Thyroid gland (tissue), 4 donors: ENCODE measurements at places on chromosomes 4 and X.
A peak's percentile ranks its signal among the peaks of the same experiment; 100 is the strongest.

DNA sequence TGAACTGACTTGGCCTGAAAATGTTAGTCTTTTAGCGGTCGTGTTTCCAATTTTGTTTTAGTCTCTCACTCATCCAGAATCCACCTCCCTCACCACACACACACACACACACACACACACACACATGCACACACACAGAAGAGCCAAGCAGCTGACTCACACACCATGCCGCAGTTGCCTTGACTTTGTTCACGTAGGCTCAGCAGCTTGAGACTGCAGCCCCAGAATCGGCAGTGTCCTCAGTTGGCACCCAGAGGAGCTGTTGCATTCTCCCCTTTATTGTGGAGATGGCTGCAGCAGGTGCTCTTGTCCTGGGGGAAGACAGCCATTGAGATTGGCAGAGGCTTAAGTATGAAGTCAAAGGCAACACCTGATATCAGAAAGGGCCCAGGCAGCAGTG, 20.9 kb upstream of the XPNPEP2 start:
- no peaks in the 10 kb centered on the region for H3K4me1 ChIP-seq
- no peak for DNase-seq
- H3K27ac ChIP-seq, result no peak overlapping the region
- H3K4me3 ChIP-seq, result no peak overlapping the region
- H3K27me3 ChIP-seq, result no peaks in the 10 kb centered on the region

- no peak overlapping the region for H3K4me3 ChIP-seq
- H3K36me3 ChIP-seq, result no peaks in the 10 kb centered on the region
- H3K27ac ChIP-seq, result no peak overlapping the region
- peaks cover 46% of the 10 kb centered on the region for H3K4me1 ChIP-seq
Measured at GRCh38 chr4:38009421-38009820, 49.2 kb downstream of the PTTG2 start.

GRCh38 chr4:183376381-183376780, 54.2 kb upstream of the CLDN24 start:
- H3K4me1 ChIP-seq, result no peaks in the 10 kb centered on the region
- DNase-seq, result no peak
- H3K4me3 ChIP-seq, result no peak overlapping the region
- no peaks in the 10 kb centered on the region for H3K27me3 ChIP-seq
- H3K36me3 ChIP-seq, result no peaks in the 10 kb centered on the region
- no peak overlapping the region for H3K27ac ChIP-seq

DNA sequence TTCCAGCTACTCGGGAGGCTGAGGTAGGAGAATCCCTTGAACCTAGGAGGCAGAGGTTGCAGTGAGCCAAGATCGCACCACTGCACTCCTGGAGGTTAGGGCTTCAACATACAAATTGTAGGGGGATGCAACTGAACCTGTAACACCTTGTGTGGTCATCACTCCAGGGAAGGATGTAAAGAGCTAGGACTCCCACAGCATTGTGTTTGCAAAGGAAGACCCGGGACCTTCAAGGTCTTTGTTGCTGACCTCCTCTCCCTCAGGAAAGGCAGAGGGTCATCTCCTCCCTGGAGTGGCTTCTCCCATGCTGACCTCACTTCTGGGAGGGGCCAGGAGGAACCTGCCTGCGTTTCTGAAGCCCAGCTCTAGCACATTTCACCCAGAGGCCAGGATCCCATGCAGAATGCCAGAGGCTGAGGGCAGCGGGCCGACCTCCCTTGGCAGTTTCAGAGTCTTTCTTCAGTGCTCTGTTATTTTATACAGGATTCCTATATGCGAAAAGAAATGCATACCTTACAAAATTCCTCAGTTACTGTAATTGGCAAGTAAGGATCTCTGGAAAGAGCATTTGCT, 80.2 kb downstream of the HTRA3 start:
- H3K36me3 ChIP-seq, result no peaks in the 10 kb centered on the region
- H3K4me1 ChIP-seq, result peaks cover 48% of the 10 kb centered on the region
- H3K4me3 ChIP-seq, result no peak overlapping the region
- DNase-seq, result no peak
- H3K27me3 ChIP-seq, result no peaks in the 10 kb centered on the region

GRCh38 chrX:53247928-53248327, 22.9 kb upstream of the KDM5C start:
- H3K4me1 ChIP-seq, result no peaks in the 10 kb centered on the region
- no peaks in the 10 kb centered on the region for H3K27me3 ChIP-seq
- no peaks in the 10 kb centered on the region for H3K36me3 ChIP-seq
- H3K4me3 ChIP-seq, result no peak overlapping the region
- no peak for DNase-seq

DNA sequence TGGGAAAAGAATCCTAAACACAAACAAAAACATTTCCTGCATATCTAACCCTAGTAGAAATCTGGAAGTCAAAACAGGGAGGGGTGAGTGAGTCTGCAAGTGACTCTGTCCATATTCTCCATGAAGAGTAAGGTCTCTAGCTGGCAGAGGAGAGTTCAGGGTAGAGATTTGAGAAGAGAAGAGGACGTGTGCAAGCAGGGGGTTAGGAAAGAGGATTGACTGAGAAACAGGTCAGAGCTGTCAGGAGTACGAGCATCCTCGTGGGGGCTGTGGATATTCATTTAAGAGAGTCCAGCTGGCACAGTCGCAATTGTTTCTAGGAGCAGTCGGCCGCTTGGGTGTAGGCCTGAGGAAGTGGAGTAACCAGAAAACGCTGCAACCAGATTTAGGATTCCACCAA, 27.9 kb downstream of the PROM1 start:
- no peak overlapping the region for H3K27ac ChIP-seq
- no peak overlapping the region for H3K4me3 ChIP-seq
- H3K4me1 ChIP-seq, result no peaks in the 10 kb centered on the region
- no peak for DNase-seq
- no peaks in the 10 kb centered on the region for H3K27me3 ChIP-seq

- DNase-seq, result no peak
- no peaks in the 10 kb centered on the region for H3K27me3 ChIP-seq
- peaks cover 17% of the 10 kb centered on the region for H3K4me1 ChIP-seq
- no peak overlapping the region for H3K4me3 ChIP-seq
- no peaks in the 10 kb centered on the region for H3K36me3 ChIP-seq
Measured at GRCh38 chr4:159012381-159012780, 90.5 kb upstream of the RAPGEF2 start.

GRCh38 chrX:71618303-71618721, at the start of gene CXCR3:
TSS of gene CXCR3 (minus strand) at chrX:71618511. CDS start at chrX:71618449, 62 bp downstream.
- H3K4me3 ChIP-seq, result no peak within 1 kb of the TSS
- H3K36me3 ChIP-seq, result no peaks in the 10 kb centered on the region
- DNase-seq, result peak; percentile 89
- H3K27me3 ChIP-seq, result no peaks in the 10 kb centered on the region
- H3K27ac ChIP-seq, result no peak within 1 kb of the TSS

DNA sequence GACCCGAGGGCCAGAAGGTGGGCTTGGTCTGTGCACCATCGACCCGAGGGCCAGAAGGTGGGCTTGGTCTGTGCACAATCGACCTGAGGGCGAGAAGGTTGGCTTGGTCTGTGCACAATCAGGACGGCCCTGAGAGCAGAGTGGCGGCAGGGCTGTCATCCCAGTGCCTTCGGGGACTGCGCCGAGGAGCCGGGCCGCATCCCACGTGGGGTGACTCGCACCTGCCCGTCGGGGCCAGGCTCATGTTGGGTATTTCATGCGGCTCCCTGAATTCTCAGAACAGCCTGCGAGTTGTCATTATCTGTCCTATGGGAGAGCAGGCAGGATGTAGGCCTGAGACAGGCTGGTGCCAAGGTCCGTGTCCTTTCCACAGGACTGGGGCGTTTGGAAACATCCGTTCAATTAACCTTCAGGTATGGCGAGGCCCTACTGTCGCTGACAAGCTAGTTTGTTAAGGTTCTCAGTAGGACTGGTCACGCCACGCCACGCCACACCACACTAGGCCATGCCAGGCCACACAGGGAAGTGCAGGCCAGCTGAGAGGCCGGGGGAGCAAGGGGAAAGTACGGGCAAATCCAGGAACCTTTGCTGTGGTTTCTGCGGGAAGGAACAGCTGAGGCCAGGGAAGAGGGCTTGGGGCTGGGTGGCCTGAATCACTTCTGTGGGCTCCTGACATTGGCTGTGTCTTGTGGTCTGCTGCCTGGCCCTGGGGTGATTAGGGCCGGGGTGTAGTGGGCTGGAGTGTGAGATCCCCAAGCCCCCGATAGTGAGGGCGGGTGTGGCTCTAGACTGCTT, 182.9 kb downstream of the AFAP1 start:
- no peak for DNase-seq
- H3K4me1 ChIP-seq, result no peaks in the 10 kb centered on the region
- no peak overlapping the region for H3K27ac ChIP-seq
- H3K27me3 ChIP-seq, result no peaks in the 10 kb centered on the region

DNA sequence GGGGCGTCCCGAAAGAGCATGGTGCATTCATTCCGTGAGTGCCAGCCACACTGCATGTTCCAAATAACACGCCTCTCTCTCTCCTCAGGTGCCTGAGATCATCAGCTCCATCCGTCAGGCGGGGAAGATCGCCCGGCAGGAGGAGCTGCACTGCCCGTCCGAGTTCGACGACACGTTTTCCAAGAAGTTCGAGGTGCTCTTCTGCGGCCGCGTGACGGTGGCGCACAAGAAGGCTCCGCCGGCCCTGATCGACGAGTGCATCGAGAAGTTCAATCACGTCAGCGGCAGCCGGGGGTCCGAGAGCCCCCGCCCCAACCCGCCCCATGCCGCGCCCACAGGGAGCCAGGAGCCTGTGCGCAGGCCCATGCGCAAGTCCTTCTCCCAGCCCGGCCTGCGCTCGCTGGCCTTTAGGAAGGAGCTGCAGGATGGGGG, 54.2 kb downstream of the PTTG2 start:
- peaks cover 23% of the 10 kb centered on the region for H3K4me1 ChIP-seq
- no peak overlapping the region for H3K4me3 ChIP-seq
- no peak for DNase-seq

DNA sequence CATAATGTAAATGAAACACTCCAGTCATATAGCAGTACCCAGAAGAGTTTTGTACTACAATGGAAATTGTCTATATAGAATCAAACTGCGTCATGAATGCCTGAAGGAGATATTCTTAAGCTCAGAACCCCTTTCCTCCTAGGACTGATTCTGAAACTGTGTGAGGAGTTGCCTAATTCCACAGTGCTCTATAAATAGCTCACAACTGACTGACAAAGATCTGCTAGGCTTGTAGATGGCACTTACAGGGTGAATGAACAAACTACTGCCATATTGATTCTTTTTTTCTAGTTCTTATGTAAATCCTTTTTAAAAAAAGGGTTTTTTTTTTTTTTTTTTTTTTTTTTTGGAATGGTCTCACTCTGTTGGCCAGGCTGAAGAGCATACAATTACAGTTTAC, 30.1 kb upstream of the UGT2B17 start:
- H3K4me1 ChIP-seq, result no peaks in the 10 kb centered on the region
- H3K27me3 ChIP-seq, result no peaks in the 10 kb centered on the region
- no peaks in the 10 kb centered on the region for H3K36me3 ChIP-seq
- no peak for DNase-seq
- no peak overlapping the region for H3K4me3 ChIP-seq

DNA sequence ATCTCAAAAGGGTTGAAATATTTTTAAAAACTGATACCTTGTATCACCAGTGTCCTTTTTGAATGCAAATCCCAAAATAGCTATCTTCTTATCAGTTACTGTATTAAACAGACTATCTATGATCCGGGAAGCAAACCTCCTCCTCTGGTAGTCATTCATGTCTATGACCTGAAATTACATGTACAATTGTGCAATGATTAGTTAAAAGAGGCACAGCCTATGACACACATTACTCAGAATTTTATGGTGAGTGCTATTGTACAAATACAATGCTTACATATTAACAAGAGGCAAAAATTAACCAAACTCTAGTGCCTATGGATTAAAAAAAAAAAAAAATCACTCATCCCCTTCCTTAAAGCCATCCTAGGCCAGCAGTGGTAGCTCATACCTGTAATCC, 21.7 kb downstream of the UGDH start:
- no peak overlapping the region for H3K4me3 ChIP-seq
- H3K36me3 ChIP-seq, result peaks cover 72% of the 10 kb centered on the region
- no peak for DNase-seq
- H3K27ac ChIP-seq, result no peak overlapping the region
- H3K27me3 ChIP-seq, result no peaks in the 10 kb centered on the region

DNA sequence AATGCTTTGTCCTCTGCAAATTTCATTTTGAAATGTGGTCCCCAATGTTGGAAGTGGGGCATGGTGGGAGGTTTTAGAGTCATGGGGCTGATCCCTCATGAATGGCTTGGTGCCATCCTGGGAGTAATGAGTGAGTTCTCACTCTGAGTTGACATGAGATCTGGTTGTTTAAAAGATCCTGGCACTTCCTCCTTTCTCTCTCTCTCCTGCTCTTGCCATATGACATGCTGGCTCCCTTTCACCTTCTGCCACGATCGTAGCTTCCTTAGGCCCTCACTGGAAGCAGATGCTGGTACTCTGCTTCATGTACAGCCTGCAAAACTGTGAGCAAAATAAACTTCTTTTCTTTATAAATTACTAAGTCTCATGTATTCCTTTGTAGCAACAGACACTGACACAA, 262.0 kb downstream of the IL15 start:
- H3K27me3 ChIP-seq, result no peaks in the 10 kb centered on the region
- no peak for DNase-seq
- H3K4me1 ChIP-seq, result no peaks in the 10 kb centered on the region
- H3K36me3 ChIP-seq, result no peaks in the 10 kb centered on the region
- no peak overlapping the region for H3K27ac ChIP-seq

- no peak overlapping the region for H3K4me3 ChIP-seq
- H3K4me1 ChIP-seq, result no peaks in the 10 kb centered on the region
- DNase-seq, result no peak
- H3K36me3 ChIP-seq, result no peaks in the 10 kb centered on the region
Measured at GRCh38 chr4:85761803-85762528, 287.0 kb downstream of the ARHGAP24 start.

DNA sequence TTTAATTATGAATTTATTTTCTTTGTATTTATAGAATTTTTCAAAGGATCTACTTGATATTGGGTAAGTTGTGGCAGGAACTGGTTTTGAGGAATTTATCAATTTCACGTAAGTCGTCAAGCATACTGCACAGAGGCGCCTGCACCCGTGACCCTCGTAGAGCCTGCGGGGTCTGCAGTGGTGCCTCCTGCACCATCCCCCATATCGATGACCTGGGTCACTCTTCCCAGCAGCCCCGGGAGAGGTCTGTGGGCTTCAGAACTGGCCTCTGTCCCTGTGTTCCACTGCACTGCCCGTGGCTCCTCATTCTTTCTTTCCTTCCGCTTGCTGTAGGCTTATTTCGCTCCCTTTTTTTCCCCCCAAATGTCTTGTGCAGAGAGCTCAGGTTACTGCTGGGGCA, 31.5 kb upstream of the CPLX1 start:
- H3K27ac ChIP-seq, result no peak overlapping the region
- no peaks in the 10 kb centered on the region for H3K27me3 ChIP-seq
- H3K4me3 ChIP-seq, result no peak overlapping the region
- no peaks in the 10 kb centered on the region for H3K4me1 ChIP-seq

DNA sequence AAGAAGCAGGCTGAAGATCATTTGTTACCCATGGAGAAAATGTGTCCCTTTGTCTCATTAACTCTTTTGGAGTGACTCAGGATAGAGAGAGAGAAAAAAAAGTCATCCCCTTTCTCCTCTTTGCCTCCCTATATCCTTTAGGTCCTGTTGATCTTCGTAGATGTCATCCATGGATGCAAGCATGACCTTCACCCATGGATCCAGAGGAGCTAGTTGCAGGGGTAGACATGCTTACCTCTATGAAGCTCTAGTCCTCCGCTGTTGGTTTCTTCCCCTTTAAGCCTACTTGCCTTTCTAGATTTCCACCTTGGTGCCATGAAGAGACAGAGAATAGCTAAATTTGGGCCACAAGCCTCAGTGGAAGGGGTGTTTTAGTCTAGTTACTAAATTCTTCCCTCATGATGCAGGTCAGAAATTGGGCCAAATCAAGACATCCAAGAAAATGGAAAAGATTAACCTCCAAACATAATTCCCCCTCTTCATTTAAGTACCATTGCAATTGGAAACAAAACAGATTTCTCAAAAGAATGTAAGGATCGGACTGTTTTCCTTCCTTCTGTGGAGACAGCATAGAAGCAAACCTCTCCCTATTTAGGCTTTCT, 178.4 kb downstream of the TECRL start:
- H3K36me3 ChIP-seq, result no peaks in the 10 kb centered on the region
- no peaks in the 10 kb centered on the region for H3K27me3 ChIP-seq
- no peak overlapping the region for H3K4me3 ChIP-seq
